ENCODE measurements at places on chromosomes 5 and 9.

GRCh38 chr9:133705576-133705975 lies 32.6 kb downstream of the SARDH start:
- no peak for DNase-seq

DNA sequence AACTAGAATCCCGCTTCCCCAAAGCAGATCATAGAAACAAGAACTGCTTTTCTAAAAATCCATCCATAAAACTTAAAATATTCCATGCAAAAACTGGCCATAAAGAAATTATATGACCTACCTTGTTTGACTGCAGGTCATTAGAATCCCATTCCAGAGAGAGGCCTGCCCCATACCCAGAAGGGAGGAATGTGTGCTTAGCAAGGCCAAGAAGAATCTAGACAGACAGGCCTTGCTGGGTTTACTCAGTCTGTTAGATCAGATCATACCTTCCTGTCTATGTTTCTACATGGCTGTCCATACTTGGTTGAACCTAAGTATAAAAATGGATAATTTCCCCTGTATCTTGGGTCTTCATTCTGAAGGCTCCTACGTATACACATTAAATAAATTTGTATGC lies 358.8 kb upstream of the TRPC7 start:
- DNase-seq = no peak

- peak; percentile 36 for DNase-seq
Observed at GRCh38 chr5:180670586-180671359, 21.4 kb upstream of the FLT4 start.

- DNase-seq = no peak
Observed at GRCh38 chr5:10351199-10351905, 2.1 kb upstream of the MARCHF6 start.

DNA sequence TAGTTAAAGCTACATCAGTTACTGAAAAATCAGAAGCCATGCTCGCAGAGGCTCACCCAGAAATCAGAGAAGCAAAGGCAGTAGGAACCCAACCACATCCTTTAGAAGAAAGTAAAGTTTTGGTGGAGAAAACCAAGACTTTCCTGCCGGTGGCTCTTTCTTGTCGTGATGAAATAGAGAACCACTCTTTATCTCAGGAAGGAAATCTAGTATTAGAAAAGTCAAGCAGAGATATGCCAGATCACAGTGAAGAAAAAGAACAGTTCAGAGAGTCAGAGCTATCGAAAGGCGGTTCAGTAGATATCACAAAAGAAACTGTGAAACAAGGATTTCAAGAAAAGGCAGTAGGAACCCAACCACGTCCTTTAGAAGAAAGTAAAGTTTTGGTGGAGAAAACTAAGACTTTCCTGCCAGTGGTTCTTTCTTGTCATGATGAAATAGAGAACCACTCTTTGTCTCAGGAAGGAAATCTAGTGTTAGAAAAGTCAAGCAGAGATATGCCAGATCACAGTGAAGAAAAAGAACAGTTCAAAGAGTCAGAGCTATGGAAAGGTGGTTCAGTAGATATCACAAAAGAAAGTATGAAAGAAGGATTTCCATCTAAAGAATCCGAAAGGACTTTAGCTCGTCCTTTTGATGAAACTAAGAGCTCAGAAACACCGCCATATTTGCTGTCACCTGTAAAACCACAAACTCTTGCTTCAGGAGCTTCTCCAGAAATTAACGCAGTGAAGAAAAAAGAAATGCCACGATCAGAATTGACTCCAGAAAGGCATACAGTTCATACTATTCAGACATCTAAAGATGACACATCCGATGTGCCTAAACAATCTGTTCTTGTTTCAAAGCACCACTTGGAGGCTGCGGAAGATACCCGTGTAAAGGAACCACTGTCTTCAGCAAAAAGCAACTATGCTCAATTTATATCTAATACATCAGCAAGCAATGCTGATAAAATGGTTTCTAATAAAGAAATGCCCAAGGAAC lies 47.2 kb downstream of the CMYA5 start:
- DNase-seq = no peak

- no peak for DNase-seq
Observed at GRCh38 chr9:31604531-31604930, 779.9 kb upstream of the ACO1 start.

- DNase-seq = no peak
Observed at GRCh38 chr9:126682928-126683697, 69.4 kb downstream of the LMX1B start.

- no peak for DNase-seq
Observed at GRCh38 chr9:136028760-136029470, 66.2 kb downstream of the NACC2 start.

DNA sequence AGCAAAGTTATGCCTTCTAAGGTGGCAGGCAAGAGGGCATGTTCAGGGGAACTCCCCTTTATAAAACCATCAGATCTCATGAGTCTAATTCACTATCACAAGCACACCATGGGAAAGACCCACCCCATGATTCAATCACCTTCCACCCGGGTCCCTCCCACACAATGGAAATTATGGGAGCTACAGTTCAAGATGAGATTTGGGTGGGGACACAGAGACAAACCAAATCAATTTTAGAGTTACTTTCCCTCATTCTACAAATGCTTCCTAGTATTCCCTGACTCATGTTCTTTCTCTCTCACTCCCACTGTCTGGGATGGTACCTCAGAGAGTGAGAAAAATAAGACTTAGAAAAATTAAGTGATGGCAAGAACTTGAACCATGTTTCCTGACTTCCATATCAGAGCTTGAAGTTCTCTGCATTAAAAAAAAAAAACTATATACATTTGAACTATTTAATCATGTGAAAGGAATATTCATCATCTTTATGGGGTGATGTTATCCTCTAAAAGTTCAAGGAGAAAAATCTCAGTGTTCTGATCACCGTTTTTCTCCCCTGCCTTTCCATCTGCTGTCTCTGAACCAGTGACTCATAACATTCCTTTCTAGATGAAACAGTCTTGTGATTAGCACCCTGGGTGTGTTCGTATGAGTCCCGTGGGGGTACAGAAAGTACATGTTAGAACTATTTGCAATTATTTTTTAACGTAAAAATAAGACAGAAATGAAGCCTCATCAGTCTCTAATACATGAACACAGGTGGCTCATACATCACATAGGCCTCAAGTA lies 282.9 kb downstream of the SLF1 start:
- DNase-seq = no peak

DNA sequence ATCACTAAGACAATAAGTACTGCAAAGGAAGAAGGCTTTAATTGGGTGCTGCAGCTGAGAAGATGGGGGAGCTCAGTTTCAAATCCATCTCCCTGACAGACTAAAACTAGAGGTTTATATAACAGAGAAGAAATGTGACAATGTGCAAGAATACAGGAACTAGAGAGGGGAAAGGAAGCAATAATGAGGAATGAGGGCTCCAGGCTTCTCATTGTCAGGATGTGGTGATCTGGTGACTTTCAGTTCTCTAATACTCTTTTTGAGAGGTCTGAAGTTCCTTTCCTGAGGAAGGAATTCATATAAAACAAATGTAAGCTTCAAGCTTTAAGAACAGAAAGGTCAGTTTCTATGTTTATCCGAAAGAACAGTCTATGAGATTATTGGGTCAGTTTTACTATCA lies 42.5 kb upstream of the SPATA31E1 start:
- no peak for DNase-seq

GRCh38 chr9:131366761-131367401 lies 27.0 kb upstream of the PRRC2B start:
- no peak for DNase-seq

DNA sequence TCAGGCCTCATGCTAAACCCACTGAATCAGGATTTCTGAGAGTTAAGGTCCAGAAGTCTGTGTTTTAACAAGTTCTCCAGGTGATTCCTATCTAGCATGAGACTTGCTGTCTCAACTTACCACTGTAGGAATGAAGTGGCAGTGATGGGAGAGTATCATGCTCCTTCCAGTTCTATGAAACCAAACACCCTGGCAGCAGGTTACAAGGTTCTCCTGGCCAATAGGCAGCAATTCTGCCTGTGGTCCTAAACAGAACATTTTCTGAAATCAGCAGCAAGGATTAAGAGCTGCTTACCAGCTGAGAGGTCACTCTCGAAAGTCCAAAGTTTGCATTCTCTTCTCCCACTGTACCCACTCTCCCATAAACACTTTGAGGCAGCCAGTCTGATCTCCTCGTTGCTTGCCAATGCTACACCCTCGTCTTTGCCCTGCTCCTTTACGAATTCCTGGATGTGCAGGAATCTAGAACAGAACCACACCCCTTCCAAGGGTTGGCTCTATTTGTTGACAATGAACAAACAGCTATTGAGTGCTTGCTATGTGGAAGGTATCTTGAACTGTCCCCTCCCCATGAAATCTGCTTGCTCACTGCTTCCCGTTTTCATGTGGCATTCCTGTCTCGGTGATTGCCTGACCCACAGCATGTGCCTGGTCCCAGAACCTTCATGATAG lies 100.5 kb downstream of the TMEM174 start:
- DNase-seq = no peak

DNA sequence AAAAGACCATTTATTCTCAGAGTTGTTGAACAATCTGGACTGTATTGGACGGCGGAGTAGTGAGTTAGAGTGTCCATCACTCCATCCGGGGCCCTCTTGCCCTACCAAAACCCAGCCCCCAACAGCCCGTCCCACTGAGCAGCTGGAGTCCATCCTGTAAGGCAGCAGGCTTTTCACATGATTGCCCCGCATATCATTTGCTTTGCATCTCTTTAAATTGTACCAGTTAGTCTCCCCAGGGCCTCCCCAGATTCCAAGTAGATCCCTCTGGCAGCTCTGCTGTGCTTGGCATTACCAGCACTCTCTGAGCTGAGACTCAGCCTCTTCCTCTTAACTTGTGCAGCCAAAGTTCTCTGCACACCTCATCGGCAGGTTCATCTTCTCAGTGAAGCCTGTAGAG lies 48.6 kb upstream of the ADCY2 start:
- DNase-seq = no peak

GRCh38 chr5:142360051-142360498 lies 35.3 kb upstream of the SPRY4 start:
- DNase-seq = no peak

DNA sequence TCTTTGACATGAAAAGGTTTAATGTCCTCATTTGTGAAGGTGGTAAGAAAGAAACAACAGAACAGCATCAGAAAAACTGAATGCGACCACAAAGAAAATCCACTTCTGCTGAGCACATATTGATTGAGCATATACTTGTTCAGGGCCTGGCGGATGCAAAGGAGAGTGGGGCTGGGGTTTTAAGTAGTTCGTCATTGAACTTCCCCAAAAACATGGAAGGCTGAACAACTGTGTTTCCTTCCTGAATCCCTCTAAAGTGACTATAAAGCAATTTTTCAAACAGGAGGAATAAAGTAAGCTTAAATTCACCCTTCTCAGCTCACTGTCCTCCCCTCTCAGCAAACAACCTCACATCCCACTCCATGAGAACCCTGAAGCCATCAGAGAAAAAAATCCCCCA lies 262.9 kb downstream of the AGTPBP1 start:
- no peak for DNase-seq

GRCh38 chr5:31854181-31855133 lies 215.5 kb downstream of the PDZD2 start:
- DNase-seq = no peak

DNA sequence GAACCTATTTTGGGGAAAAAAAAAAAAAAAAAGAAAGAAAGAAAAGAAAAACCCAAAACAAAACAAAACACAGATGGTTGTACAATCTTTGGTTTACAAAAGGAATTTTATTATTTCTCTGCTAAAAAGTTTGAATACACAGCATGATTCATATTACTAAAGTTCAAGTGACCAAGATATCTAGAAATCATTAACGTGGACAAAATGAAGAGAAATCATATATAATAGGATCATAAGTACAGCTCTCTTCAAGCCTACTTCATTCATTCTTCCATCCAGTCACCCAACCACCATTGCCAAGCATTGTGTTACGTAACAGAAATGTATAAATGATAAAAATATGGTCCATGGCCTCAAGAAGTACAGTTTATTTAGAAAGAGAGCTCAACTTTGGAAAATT lies 52.9 kb downstream of the ZDHHC21 start:
- no peak for DNase-seq

DNA sequence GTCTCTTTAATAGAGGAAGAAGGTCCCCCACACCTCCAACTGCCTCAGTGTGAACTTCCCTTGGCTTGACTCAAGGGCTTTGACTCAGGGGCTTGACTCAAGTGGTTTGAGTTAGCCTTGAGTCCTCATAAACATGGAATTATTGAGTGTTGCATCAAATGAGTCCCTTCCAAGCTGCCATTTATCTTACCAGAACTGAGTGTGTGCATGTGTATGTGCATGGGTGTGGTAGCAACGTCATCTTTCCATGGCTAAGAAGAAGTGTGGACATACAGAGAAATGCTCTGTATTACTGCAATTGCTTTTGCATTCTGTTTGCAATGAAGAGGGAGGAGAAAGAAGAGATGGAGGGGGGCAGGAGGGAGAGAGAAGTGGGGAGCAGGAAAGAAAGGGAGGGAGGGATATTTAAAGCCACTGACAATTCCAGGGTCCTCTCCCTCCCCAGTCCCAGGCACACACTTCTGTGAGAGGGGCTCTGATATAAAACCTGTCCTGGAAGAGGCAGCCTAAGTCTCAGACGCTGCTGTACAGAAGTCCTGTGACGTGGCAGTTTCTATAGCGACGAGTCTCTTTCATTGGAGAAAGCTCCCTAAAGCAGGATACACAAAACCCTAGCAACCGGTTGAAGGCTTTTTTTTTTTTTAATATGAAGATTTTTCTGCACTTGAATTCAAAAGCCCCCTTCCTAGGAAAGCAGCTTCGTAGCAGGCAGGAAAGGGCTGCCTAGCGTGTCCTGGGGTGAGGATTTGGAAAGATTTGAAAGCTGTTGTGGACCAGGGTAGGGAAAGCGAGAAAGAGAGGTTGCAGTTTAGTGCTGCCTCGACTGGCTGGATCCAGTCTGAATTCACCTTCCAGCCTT lies 93.3 kb upstream of the MAP1B start:
- DNase-seq = no peak

GRCh38 chr9:82404881-82405280 lies 416.3 kb downstream of the SPATA31D1 start:
- DNase-seq = no peak

DNA sequence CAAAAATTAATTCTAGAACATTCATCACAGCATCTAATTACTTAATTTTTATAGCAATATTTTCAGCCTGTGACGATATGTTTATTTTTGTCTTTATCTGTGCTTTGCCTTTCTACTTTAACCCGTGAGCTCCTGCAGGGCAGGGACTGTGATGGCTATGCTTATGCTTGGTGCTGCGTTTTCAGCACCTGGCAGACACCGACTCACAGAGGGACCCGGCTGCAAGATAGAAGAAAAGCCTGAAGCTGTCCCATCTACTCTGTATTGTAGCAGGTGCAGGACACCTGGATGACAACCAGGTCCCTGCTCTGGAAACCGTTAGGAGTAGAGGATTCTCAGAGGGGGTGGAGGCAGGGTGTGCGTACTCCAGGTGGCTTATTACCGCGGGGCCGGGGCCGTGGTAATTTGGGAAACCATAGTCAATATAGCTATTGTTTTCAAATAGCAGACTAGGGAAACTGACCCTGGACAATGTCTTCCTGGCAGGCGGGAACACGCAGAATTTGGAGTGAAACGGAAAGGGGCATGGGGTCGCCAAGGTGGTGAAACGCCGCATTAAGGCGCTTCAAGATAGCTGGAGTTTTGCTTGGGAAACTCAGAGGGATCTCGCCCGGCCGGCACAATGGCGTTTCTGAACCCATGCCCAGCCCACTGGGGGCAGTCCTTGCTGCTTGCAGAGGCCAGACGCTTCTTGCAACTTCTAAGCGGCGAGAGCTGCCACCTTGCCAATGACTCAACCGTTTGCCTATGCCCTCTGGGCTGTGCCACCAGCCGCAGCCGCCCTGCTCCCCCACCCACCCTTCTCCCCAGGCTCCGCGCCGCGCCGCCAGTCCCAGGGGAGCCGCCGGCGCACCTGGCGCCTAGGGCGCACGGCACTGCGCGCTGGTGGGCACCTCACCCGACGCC lies 140.1 kb upstream of the PALM2AKAP2 start:
- DNase-seq = no peak

- DNase-seq = no peak
Observed at GRCh38 chr5:122222580-122222979, 89.5 kb upstream of the SNCAIP start.

All from stimulated activated CD8-positive, alpha-beta memory T cell treated with anti-CD3 and anti-CD28 coated beads, Interleukin-2, amount 100 ng/mL, for 48 hours (primary cell).